ENCODE measurements at places on chromosomes 11 and 22.

- DNase-seq, result no peak
Observed at GRCh38 chr11:68969386-68969785, 11.4 kb downstream of the MRGPRD start.

GRCh38 chr22:24066260-24066659 lies 55.2 kb downstream of the CABIN1 start:
- DNase-seq, result no peak

DNA sequence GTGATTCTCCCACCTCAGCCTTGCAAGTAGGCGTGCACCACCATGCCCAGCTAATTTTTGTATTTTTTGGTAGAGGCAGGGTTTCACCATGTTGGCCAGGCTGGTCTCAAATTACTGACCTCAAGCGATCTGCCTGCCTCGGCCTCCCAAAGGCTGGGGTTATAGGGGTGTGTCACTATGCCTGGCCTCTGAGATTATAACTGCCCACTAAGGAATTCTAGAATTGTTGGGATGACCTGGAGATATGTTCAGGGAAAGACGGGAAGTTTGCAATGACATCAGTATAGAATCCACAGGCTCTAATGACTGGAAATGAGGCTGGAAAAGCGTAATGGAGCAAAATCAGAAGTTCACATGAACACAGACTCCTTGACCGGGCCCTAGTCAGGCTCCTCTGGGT lies 62.2 kb downstream of the CLMP start:
- DNase-seq, result no peak

DNA sequence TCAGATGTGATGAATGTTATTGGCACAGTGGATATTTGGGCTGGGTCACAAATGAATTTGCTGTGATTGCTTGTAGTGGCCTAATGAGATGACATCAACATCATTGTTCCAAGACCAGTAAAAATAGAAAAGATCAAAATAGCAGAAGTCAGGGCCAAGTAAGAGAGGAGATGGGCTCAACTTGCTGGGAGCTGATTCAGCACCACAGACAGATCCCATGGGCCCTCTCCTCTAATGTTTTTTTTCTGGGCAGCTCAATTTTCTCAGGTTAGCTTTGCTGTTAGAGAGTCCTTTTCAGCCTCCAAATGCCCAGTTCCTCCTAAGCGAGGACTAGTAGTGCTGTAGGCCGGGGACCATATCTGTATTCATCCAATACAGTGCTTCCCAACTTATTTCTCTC lies 86.0 kb upstream of the IZUMO1R start:
- no peak for DNase-seq

GRCh38 chr11:19105011-19105410 lies 12.0 kb upstream of the ZDHHC13 start:
- DNase-seq, result no peak

DNA sequence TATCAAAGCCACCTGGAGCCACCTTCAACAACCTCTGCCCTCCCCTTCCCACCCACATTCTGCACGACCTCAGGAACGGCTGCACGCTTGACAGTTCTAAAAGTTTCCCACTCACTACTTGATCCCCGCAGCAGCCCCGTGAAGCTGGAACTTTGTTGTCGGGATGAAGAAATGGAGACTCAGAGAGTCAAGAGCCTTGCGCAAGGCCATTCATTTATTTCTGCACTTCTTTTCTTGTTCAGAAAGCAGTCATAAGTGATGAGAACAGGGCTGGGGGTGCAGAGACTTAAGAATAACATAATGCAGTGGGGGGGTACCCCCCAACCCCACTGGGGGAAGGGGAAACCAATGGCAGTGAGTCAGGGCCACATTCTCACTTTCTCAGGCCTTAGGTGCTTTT lies 2.2 kb upstream of the ZFTA start:
- no peak for DNase-seq

GRCh38 chr11:28606930-28607329 lies 498.7 kb downstream of the METTL15 start:
- no peak for DNase-seq

DNA sequence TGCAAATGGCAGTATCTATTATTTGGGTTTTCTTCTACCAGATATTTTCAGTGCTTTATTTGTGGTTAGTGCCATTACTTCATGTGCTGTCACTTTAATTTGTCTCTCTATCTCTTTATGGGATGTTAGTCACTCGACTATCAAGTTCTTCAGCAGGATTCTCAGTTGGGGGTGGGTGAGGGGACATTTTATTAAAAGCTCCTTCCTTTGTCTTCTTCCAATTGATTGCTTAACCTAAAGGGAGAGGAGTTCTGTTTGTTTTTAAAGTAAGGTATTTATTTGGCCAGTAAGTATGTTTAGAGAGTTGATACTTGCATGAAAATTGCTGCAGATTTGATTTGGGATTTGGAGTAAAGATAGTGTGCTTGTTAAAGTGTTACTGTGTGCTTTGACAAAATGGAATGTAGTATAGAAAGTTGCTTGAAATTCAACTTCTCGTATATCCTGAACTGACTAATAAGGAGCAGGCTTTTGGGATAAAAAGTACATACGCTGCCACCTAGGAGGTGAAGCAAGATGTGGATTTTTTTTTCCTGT lies 10.3 kb downstream of the YAP1 start:
- no peak for DNase-seq

DNA sequence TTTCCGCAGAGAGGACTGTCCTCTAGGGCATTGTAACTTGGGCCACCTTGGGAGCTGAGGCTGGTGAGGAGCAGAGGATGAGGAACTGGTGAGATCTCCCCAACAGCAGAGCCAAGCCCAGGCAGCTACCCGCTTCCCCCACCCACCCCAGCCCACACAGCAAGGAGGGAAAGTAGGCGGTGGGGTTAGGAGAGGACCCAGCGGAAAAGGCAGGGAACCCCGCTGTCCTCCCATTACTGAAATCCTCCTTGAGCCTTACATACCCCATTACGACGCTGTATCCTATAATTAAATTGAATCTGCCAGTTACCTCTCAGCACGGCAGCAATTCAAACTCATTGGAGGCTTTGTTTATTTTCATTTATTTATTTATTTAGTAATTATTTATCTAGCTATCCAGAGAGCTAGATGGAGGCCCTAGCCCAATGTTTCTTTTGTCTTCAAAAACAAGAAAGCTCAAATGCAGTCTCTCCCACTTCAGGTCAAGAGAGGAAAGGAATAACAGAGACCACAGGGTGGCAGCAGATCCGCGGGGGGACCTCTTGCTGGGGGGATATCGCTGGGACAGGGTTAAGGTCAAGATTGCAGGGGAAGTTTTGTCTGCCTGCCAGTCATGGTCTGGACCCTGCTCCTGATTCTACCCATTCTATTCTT lies 218.0 kb downstream of the ST3GAL4 start:
- no peak for DNase-seq

DNA sequence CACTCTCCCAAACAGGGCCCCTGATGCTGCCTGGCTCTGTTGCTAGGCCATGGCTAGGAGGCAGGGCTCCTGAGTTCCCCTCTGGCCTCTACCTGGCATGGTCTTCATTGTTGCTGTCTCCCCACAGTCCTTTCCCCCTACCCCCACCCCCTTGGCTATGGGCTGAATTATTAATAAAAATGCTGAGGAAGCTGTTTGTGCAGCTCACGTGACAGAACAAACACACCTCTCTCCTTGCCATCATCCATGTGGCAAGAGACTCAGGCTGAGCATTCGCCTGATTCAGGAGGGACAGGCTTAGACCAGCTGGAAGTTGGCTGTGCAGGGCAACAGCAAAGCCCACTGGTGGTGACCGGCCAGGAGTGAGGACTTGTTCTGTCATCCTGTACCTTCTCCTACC lies 4.2 kb upstream of the SYT7 start:
- DNase-seq, result no peak

All from activated T-helper 1 cell treated with anti-CD3 and anti-CD28 coated beads, Interleukin-2, amount 50 U/mL, for 16 hours (primary cell).